Activated T-cell treated with anti-CD3 and anti-CD28 coated beads, Interleukin-2, amount 50 U/mL, for 48 hours (primary cell): ENCODE measurements at places on chromosomes 1 and 21.

DNA sequence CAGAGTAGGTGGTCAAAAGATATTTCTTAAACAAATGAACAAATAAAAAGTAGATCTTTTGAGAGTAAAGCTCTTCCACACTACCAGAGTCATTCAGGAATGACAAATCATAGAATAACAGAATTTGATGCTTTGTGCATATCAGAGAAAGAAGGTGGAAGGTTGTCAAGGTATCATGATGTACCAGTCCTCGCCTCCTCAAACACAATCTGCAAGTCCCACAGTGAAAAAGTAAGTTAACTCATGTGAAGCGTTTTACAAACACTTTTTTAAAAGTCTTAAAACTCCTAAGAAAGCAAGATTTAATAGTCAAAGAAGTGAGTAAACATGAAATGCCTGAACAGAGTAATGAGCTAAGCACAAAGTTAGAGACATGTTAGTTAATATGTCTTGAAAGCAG is 2.5 kb upstream of the RGS4 start:
- no peak for DNase-seq

GRCh38 chr1:119373465-119373864 is 4.9 kb downstream of the HAO2 start:
- no peak for DNase-seq

DNA sequence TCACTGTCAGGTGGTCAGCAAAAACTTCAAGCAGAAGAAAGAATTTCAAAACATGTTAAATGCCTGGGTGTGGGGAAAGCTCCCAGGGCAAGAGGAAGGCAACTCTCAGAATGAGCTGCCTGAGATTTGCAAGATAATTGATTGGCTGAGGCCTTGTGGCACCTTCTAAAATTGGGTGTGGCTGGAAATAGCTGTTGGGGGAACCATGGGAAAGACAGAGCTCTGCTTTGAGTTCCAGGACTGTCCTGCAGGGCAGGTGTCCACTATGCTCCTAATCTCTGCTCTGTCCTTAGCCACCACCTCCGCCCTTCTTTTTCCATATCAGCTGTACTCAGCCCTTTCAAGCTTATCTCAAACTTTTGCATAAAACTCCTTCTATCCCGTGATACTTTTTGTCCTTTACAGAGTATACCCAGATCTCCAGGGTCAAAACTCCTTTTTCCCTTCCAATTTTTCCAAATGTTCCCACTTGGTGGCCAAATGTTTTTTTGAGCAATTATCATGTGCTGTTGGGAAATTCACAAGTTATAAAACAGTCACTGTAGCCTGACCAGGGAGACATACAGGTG is 23.8 kb upstream of the PPP2R5A start:
- DNase-seq: no peak

DNA sequence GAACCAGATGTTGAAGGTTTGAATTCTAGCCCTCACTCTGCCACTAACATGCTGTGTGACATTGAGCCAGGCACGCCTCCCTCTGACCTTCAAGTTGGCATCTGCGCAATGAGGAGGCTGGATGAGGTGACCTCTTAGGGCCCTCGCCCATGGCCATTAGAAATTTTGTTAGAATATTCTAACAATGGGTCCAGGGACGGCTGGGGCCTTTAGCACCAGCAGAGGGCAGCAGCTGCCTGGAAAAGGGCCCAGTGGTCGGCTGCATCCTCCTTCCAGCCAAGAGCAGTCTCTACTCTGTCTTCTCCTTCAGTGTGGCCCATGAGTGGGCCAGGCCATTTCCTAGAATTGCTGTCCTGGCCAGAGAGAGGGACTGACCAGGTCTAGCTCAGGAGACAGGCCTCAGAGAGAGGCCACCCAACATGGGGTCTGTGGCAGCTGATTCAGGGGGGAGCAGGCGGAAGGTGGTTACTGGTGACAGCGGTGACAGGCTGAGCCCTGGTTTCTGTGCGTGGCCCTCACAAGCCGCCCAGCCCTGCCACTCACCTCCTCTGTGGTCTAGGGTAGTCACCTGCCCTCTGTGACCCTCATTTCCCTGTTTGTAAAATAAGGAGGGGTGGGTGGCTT is 101.3 kb upstream of the ACTL8 start:
- DNase-seq: peak; percentile 39

DNA sequence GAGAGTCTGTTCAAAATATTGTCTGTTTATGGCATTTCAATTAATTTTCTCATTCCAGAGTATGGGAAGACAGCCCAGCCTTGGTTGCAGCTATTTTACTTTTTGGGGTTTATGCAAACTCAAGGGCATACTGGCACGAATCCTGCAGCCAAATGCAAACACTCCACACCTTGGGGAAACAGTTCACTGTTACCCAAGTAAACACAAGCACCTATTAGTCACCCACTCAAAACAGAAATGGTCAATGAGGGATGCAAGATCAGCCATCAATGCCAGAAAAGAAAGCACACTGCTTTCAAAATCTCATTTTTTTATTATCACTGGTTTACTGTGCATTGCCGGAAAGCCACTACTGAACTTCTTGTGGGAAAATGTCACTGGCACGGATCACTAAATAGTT is 170.6 kb downstream of the RUNX1 start:
- no peak for DNase-seq

GRCh38 chr1:193060406-193060805 is 994 bp downstream of the RO60 start:
- no peak for DNase-seq

DNA sequence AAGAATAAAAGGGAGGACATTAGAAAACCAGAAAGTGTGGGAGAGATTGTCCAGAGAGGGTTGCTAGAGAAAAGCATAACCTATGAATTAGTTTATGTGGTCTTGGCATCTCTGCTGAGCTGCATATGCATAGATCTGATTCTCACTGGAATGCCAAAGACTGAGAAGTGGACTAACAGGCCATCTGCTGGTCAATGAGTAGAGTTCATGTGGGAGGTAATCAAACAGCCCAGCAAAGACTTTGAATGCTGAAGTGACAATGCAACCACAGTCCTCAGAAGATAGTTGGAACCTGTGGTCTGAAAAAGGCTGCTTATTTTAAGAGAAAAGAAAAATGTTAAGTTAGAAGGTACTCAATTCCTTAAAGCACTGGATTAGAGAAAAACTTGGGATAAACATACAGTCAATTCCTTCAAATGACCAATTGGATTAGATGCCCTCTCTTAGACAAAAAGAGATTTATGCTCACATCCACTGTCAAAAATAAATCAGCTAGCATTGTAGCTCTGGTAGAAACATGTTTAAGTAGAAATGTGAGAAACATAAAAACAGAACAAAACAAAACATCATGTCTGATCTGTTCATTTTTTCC is 382.8 kb downstream of the AMY1C start:
- DNase-seq: no peak

GRCh38 chr21:26112127-26112742 is 58.3 kb downstream of the APP start:
- DNase-seq: no peak

GRCh38 chr1:28428012-28428411 is 58.5 kb downstream of the PHACTR4 start:
- no peak for DNase-seq

DNA sequence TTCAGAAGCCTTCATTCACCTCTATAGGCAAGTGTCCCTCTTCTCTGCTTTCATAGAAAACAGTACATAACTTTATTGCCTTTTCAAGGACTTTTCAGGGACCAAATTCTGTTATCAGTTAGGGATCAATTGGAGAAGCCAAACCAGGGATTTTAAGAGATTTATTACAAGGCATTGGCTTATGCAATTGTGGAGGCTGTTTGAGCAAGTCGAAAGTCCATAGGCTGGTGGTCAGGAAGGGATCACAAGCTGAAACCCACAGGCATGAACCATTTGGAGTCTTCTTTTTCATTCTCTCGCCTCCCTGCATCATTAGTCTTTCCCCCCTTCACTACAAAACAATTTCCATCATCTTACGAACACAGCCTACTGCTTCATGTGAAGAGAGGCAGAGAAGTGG is 34.8 kb upstream of the SYCP1 start:
- DNase-seq: no peak

DNA sequence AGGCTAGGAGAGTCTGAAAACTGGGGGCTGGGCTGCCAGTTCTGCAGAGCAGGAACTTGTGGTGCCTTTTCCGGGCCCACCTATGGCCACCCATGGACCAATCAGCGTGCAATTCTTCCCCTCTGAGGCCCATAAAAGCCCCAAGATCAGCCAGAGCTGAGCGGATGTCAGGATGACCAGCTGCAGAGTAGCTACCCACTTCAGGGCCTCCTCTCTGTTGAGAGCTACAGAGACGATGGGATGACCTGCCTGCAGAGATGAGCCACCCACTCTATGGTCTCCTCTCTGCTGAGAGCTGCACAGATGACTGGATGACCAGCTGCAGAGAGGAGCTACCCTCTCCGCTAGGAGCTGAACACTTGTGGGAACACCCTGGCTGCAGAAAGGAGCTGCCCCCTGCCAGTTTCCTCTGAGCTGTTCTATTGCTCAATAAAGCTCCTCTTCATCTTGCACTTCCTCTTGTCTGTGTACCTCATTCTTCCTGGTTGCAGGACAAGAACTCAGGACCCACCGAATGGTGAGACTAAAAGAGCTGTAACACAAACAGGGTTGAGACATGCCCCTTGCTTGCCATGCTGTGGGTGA is 12.8 kb upstream of the AADACL4 start:
- no peak for DNase-seq

- no peak for DNase-seq
Measured at GRCh38 chr1:56758135-56758534, 61.1 kb downstream of the FYB2 start.

- DNase-seq: no peak
Measured at GRCh38 chr1:171196351-171196750, 11.3 kb downstream of the FMO2 start.

DNA sequence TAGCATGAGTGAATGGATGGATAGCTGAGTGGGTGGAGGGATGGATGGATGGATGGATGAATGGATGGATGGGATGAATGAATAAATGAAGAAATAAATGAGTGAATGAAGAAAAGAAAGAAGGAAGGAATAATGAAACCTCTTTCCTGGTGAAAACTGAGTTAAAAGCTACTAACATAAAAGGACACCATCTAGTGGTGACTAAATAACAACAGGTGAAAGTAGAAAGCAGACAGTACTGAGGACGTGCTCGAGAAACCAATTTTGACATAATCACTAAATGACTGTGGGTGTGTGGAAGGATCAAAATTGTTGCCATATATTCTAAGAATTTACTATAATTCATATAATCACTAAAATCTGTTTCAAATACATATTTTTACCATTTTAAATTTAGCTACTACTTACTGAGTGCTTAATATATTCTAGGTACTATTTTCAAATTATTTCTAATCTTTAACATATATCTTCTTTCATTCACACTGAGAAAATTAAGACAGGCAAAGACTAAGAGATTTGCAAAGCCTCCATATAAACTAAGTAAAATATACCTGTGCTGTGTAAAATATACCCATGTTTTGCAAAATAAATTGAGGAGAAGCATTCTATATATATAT is 522.9 kb downstream of the LRRIQ3 start:
- no peak for DNase-seq

- DNase-seq: peak; percentile 64
Measured at GRCh38 chr1:15994590-15995351, 9.3 kb upstream of the SRARP start.

DNA sequence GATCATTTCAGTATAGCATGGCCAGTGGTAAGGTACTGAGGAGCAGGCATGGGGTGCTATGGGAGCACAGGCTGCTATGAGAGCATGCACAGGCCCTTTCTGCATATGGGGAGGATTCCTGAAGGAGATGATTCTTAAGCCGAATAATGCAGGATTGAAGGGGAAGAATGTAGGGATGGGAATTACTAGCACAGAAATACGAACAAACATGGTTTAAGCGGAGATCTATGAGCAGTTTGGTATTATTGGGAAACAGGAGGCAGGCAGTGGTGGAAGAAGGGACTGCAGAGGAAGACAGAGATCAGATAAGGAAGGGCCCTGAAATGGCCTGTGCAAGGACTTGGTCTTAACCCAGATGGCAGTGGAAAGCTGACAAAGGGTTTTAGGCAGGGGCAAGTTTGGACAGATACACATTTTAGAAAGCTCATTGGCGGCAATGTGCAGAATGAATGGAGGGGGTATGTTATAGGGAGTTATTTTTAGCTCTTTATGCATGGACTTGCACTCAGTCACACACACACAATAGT is 1.7 kb downstream of the OSCP1 start:
- DNase-seq: no peak

GRCh38 chr1:19835578-19835977 is 20.5 kb upstream of the RNF186 start:
- no peak for DNase-seq

GRCh38 chr1:229842302-229843255 is 216.5 kb downstream of the URB2 start:
- no peak for DNase-seq

- no peak for DNase-seq
Measured at GRCh38 chr1:64959986-64960385, 6.4 kb downstream of the JAK1 start.

DNA sequence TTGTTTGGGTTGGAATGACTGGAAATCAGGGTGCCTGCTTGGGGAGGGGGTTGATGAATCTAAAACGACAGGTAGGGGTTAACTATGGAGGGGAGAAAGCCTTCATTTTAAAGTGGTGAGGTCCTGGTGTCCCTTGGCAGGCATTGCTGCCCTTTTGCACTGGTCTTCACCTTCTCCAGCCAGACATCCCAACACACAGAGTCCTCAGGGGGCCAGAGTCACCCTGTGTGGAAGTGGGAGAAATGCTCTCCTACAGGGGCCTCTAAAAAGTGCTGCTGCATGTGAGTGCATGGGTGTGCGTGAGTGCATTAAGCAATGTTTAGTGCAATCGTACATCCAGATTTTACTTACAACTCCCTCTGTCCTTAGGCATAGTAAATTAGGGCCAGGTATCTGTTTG is 39.0 kb downstream of the TEX35 start:
- DNase-seq: no peak

DNA sequence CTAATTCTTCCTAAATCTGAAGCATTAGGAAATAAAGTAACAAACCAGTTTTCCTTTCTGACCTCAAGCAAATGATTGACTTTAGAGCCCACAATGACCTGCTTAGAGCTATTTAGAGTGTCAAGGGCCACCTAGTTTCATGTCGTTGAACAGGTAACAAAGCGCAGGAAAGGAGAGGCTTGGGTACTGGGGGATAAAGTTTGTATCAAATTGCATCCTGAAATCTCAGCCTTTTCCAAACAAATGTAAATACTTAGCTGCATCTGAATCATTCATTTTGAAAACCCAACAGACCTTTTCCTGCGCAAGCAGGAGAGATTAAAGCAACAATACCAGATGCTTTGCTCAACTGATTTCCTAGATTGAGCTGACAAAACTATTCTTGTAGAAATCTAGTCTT is 121.2 kb downstream of the NRIP1 start:
- DNase-seq: no peak
